ENCODE measurements at places on chromosomes 13 and 19.

GRCh38 chr19:49602806-49603205, 11.8 kb downstream of the PRR12 start:
- no peak for DNase-seq

- DNase-seq: peak; percentile 2
Observed at GRCh38 chr13:32838945-32839344, 177.3 kb upstream of the KL start.

GRCh38 chr13:38685431-38685830, 1.4 kb upstream of the FREM2 start:
- no peak for DNase-seq

GRCh38 chr19:18610556-18611326, 1.9 kb upstream of the TMEM59L start:
- DNase-seq: no peak

- peak; percentile 41 for DNase-seq
Observed at GRCh38 chr19:6811906-6812305, 39.4 kb downstream of the VAV1 start.

GRCh38 chr13:41002606-41003005, 16.5 kb downstream of the ELF1 start:
- no peak for DNase-seq

DNA sequence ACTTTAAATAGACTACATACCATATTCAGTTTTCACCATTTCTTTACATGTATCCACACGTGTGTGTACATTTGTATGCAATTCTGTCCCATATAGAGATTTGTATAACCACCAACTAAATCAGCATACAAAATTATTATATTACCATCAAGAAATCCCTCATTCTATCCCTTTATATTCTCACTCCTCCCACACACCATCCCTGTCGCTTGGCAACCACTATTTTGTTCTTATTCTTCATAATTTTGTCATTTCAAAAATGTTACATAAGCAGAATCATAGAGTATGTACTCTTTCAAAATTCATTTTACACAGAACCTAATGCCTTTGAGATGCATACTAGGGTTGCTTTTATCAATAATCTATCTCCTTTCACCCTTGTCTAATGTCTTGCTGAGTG, 740.5 kb downstream of the SLITRK5 start:
- DNase-seq: no peak

DNA sequence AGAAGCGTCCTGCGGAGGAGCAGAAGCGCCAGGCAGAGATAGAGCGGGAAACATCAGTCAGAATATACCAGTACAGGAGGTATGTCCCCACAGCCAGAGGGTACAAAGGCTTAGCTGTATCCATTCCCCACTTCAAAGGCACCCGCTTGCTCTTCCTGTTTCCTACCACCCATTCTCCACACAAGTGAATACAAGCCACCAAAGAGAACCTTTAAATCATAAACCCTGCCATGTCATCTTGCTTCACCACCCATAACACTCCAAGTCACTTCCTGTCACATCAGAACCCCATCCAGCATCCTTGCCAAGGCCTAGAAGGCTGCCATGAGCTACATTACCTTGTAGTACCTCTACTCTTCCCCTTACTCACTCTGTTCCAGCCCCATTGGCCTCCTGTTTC, 205.8 kb downstream of the LMO7 start:
- DNase-seq: no peak

GRCh38 chr19:8666814-8667405, 31.7 kb downstream of the ACTL9 start:
- no peak for DNase-seq

GRCh38 chr19:11091703-11092153, 2.5 kb downstream of the LDLR start:
- peak; percentile 87 for DNase-seq

GRCh38 chr13:62294244-62294643, 878.6 kb upstream of the PCDH20 start:
- DNase-seq: no peak

DNA sequence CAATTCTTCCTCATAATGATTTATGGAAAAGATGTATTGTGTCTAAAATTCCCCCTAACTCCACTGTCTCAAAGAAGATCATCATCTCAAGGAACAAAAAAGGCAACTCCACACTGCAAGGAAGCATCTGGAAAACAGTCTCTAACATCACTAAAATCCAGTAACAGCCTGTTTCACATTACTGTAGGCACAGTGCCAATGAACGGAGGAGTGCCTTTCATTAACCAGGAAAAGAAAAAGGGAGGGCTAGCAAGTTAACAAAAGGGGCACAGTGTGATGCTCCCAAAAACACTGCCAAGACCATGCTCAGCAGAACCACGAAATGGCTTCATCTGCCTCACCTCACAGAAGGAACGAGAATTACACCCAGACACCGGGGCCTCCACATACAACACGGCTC, 8.5 kb downstream of the TMTC4 start:
- no peak for DNase-seq

DNA sequence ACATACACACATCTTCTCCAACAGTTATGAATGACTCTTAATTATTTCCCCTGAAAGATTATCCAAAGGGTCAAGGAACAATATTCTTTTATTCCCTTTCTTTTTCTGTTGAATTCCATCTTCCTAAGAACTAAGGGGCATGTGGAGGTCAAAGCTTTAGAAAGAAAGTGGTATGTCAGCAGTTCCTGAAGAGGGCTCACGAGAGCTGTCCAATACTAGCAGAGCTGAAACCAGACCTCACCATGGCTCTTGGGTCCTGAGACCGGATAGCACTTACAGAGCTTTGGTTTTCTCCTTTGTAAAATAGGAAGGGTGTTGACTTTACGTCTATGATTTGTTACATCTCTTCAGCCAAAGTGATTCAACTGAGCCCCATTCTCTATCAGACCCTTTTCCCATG, 109.8 kb upstream of the FREM2 start:
- no peak for DNase-seq
